Lower lobe of right lung (tissue), 2 donors: ENCODE measurements at places on chromosomes 4 and X. TPM values are rescaled to one million over a fixed set of nuclear protein-coding genes. Genes with fewer than 3 reads are reported as not detected.

The AP1S2 gene
- total RNA-seq, result 38.5 TPM

The C4orf46 gene
- 4.0 TPM for total RNA-seq

The PRKG2 gene
- total RNA-seq, result 6.4 TPM

DNA sequence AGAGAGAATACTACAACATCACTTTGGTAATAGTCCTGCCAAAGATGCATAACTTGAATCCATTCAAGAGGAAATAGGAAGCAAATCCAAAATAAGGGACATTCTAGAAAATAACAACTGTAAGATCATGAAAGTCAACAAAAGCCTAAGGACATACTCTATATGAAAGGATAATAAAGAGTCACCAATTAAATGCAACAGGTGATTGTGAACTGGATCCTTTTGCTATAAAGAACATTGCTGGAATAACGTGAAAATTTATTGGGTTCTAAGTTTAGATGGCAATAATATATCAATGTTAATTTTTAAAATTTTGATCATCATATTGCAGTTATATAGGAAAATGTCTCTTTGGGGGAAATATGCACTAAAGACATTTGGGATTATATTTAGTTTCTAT lies 20.0 kb downstream of the BEX4 start:
- DNase-seq, result no peak
- no peaks in the 10 kb centered on the region for H3K4me1 ChIP-seq
- H3K27ac ChIP-seq, result no peak overlapping the region
- no peaks in the 10 kb centered on the region for H3K36me3 ChIP-seq

DNA sequence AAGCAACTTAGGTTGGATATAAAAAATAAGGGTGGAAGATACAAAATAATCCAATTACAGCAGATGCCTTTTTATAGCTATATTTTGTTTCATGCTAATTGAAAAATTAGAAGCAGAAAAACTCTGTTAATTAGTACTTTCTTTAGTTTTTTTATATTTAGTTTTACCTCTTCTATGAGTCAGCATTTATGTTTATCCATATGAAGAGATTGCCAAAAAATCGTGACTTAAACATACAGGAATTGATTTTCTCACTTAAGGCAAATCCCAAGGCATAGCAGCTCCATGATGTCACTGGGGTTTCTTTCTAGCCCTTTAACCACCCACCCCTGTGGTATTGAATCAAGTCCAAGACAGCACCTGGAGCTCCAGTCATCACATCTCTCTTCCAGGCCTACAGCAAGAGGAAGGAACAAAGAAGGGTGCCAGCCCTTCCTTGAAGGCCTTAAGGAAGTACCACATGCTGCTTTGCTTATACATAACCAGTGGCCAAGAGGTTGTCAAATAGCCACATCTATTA lies 365.8 kb upstream of the TENM3 start:
- no peaks in the 10 kb centered on the region for H3K36me3 ChIP-seq
- no peak overlapping the region for H3K27ac ChIP-seq
- DNase-seq, result no peak
- H3K4me3 ChIP-seq, result no peak overlapping the region
- no peaks in the 10 kb centered on the region for H3K4me1 ChIP-seq

DNA sequence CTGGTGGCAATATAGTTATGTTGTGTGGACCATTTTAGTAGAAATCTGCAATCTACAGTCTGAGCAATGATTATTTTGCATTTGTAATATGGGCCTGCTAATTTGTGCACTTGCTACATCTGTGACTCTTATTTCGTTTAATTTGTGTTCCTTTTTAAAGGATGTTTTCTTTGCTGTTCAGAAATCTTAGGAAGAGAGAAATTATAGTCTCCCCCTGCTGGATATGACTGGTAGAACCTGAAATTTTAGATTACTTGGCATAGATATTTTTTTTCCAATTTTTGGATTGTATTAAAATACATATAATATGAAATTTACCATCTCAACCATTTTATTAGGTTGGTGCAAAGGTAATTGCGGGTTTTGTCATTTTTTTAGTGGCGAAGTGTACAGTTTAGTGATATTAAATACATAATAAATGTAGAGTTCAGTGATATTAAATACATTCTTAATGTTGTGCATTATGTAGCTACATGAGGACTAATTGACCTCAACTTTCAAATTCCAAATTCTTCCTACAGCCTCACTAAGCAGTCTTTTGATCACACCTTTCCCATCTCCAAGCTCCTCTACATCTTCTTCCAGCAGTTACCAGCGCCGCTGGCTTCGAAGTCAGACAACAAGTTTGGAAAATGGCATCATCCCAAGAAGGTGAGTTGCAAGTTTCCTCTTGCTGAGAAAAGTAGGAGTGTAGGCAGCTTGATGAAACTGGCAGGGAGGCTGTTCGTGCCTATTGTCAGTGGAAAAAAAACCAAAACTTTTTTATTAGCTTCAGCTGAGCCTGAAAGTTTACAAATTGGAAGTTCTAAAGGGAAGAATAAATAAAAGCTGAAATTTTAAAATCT lies 82.2 kb downstream of the FNIP2 start:
- H3K36me3 ChIP-seq, result peaks cover 45% of the 10 kb centered on the region
- DNase-seq, result no peak
- no peak overlapping the region for H3K4me3 ChIP-seq
- H3K27ac ChIP-seq, result no peak overlapping the region
- H3K4me1 ChIP-seq, result peaks cover 6% of the 10 kb centered on the region

GRCh38 chr4:177923888-177924287 lies 481.7 kb upstream of the AGA start:
- H3K27ac ChIP-seq, result no peak overlapping the region
- no peaks in the 10 kb centered on the region for H3K27me3 ChIP-seq
- DNase-seq, result no peak
- H3K36me3 ChIP-seq, result no peaks in the 10 kb centered on the region

DNA sequence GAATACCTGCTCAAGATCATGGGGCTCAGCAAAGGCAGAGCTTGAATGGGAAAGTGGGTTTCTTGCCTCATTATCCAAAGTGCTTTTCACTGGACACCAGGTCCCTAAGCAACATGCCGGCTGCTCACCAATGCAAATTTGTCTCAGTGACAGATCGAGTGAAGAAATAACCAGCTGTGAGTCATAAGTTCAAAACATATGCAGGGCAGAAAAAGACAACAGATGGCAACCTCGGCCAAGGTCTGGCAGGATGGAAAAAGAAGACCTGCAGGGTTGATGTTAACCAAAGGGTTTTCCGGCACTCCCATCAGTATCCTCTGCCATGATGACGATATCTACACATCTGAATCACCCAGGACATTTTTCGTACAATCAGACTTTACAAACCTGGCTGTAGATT lies 124.1 kb downstream of the AFAP1 start:
- no peaks in the 10 kb centered on the region for H3K27me3 ChIP-seq
- no peak overlapping the region for H3K27ac ChIP-seq
- no peak overlapping the region for H3K4me3 ChIP-seq
- H3K36me3 ChIP-seq, result peaks cover 42% of the 10 kb centered on the region
- H3K4me1 ChIP-seq, result peaks cover 21% of the 10 kb centered on the region
- no peak for DNase-seq

GRCh38 chrX:54695816-54696487 lies 102.1 kb downstream of the ITIH6 start:
- H3K27ac ChIP-seq, result no peak overlapping the region
- no peak overlapping the region for H3K4me3 ChIP-seq
- H3K27me3 ChIP-seq, result no peaks in the 10 kb centered on the region
- no peaks in the 10 kb centered on the region for H3K36me3 ChIP-seq
- no peak for DNase-seq
- no peaks in the 10 kb centered on the region for H3K4me1 ChIP-seq

- no peaks in the 10 kb centered on the region for H3K27me3 ChIP-seq
- peak overlapping the region; percentile 61 for H3K4me3 ChIP-seq
- peak; percentile 60 for DNase-seq
- peaks cover 28% of the 10 kb centered on the region for H3K4me1 ChIP-seq
- H3K36me3 ChIP-seq, result no peaks in the 10 kb centered on the region
These were observed 6.8 kb upstream of the BCOR start for GRCh38 chrX:40104630-40104984.

DNA sequence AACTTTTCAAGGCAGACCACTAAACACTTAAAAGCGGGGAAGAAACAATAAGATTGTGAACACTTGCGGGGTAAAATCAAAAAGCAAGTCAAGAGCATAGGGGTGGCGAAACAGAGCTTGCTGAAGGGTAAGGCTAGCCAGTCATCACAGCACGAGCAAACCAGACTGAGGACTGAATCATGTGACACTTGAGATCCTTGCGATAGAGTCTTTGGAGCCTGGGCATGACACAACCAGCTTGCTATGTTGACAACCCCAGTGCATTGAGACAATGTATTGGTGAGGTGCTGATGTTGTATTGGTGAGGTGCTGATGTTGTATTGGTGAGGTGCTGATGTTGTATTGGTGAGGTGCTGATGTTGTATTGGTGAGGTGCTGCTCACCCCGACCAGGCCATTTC lies 72.3 kb downstream of the SLIT2 start:
- H3K4me3 ChIP-seq, result no peak overlapping the region
- no peak for DNase-seq
- no peaks in the 10 kb centered on the region for H3K36me3 ChIP-seq
- H3K27me3 ChIP-seq, result no peaks in the 10 kb centered on the region
- no peak overlapping the region for H3K27ac ChIP-seq
